ENCODE measurements at places on chromosomes 6 and 20.

DNA sequence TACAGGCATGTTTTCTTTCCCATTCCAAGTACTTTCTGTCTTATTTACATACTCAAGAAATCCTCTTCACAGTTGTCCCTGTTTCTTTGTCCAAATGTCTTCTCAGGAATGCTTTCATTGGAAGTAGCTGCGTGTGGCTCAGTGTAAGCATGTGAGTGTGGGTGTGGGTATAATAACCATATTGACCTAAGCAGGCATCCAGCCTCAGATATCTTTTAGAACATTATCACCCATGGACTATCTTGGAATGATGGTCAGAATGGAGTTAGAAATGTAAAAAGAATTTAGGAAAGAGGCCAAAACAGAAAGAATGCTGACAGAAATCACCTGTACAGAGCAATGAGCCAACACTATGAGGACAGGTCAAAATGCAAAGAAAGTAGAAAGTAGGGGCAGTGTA lies 16.4 kb downstream of the VNN2 start:
- no peak for DNase-seq

- DNase-seq = no peak
Observed at GRCh38 chr20:63456429-63457284, 15.8 kb downstream of the KCNQ2 start.

GRCh38 chr6:138667408-138667807 lies 106.2 kb upstream of the CCDC28A start:
- no peak for DNase-seq

DNA sequence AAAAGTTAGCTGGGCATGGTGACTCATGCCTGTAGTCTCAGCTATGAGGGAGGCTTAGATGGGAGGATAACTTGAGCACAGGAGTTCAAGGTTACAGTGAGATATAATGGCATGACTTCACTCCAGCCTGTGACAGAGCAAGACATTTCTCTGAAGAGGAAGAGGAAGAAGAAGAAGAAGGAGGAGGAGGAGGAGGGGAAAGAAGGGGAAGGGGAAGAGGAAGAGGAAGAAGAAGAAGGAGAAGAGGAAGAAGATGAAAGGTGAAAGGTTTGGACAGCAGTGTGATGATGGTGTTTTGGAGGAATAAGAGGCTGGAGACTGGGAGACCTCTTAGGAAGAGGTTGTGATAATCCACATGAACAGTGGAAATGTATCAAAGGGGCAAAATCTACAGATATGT lies 410.7 kb upstream of the JAG1 start:
- DNase-seq = no peak

DNA sequence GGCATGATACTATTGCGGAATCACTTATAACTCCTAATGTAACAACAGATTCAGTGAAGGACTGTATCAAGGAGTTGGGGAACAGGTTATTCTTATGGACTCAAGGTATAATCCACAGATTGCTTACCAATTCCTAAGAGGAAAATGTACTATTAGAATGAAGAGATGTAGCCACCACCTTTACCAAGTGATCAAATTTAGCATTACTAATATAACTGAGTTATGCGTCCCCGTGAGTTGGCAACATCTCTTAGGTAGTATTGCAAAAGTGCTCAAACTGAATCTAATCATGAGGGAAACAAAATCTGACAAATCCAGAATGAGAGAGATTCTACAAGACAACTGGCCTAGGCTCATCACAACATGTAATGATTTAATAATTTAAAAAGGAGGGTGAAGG lies 777 bp upstream of the SNRNP48 start:
- no peak for DNase-seq

DNA sequence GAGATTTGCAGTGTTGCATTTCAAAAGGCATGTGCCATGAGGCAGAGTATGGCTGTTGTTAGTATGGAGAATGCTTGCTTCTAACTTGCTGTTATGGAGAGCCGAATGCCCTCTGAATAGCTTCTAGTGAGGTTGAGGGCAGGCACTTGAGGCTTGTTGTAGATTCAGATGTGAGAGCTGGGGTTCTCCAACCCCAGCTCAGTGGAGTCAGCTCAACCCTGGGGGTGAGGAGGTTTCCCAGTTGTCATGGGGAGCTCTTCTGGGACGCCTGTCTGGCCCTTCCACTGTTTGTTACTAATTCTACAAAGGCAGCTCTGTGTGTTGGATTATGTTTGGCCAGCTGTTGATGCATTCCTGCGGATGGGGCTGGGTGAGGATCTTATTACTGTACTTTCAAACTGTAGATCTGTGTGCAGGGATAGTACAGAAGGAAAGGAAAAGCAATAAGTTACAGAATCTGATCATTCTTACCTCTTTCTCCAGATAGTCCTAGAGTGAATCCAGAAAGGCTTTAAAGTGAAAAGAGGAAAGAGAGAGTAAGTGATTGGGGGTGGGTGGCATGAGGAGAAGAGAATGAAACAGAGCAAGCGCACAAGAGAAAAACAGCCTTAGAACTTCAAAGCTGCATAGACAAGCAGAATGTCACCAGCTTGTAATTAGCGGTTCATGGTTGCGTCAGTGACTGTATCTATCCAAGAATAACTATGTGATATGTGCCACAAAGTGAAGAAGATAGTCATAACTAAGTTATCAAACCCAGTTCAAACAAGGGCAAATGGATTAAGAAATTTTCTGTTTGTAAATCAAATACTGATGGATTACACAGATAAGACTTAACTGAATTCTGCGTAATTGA lies 148.7 kb downstream of the PRL start:
- peak; percentile 74 for DNase-seq

GRCh38 chr6:44035621-44036020 lies 91.6 kb downstream of the MRPL14 start:
- DNase-seq = no peak

GRCh38 chr6:107820338-107821261 lies 3.5 kb downstream of the SCML4 start:
- DNase-seq = peak; percentile 92

DNA sequence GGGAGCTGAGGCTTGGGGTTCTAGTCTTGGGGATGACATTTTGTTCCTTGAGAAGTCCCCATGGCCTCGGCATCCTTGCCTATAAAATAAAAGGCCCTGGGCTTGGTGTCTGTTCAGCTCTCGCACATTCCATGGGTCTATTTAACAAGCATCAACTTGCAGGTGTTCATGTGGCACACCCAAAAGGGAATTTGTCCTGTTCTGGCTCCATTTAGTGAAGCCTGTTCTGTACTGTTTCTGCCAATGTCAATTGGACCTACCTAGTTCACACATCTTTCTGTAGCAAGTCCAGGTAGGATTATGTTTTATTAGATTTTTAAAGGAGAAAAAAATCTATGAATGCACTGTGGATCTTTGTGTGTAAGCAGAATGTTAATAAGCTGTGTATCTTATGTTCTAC lies 262.0 kb downstream of the HIVEP2 start:
- no peak for DNase-seq

GRCh38 chr6:160031871-160032270 lies 63.0 kb downstream of the IGF2R start:
- no peak for DNase-seq

- DNase-seq = no peak
Observed at GRCh38 chr6:36794713-36795065, 44.6 kb downstream of the CPNE5 start.

GRCh38 chr20:9495701-9496100 lies 18.7 kb upstream of the LAMP5 start:
- no peak for DNase-seq

GRCh38 chr6:16760516-16761470 lies at the start of gene ATXN1:
ATXN1 (minus strand) TSS chr6:16761460.
- peak; percentile 59 for DNase-seq

DNA sequence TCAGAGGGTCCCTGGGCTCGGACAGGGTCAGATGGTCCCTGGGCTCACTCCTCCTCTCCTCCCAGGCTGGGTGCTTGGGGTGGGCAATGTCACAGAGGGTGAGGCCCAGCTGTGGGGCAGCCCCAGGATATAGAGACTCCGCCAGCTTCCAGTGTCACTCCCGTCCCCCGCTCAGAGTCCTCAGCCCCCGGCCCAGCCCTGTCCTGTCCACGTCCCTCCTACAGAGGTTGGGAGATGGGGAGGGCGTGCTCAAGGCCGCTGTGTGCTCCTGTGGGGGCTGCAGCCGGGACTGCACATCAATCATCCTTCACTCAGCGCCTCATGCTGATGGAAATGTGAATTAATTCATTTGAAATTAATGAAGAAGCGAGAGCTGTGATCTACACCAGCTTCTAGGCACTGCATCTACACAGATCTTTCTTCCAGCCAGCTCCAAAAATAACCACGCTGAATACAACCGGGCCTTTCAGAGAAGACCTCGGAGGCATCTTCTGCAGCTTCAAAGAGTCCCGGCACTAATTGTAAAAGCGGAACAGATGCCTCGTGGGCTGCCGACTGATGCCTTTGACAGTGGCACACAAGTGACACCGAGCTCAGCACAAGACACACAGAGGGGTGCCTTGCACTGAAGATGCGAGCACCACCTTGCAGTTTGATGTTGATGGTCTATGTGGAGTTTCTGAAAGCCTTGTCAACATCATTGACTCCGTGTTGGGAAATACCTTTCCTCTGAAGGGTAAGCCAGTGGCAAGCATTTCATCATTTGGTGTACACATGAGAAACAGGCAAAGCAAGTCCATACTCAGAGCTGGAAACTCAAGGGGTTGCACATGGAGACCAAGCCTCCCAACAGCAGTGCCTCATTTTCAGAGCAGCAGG lies 39.3 kb downstream of the DACT2 start:
- DNase-seq = no peak

DNA sequence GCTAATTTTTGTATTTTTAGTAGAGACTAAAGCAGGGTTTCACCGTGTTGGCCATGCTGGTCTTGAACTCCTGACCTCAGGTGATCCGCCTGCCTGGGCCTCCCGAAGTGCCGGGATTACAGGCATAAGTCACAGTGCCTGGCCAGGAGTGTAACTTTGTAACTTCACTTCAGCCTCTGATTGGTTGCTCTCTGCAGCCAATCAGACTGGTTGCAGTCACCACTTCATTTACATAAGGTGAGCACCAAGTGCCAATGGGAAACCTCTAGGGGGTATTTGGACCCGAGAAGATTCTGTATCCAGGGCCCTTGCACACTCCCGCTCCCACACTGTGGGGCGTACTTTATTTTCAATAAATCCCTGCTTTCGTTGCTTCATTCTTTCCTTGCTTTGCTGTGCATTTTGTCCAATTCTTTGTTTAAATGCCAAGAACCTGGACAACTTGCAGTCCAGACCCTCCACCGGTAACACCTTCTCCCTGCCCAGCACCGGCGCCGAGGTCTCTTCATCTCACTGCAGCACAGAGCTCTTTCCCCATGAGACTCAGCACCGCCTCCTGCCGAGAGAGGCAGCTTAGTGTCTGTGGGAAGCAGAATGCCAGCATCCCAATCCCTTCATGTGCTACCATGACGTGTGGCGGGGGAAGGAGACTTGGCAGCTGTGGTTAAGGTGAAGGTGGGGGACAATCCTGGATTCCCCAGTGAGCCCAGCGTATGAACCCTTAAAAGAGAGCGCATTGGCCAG lies 14.0 kb upstream of the MRGBP start:
- no peak for DNase-seq

DNA sequence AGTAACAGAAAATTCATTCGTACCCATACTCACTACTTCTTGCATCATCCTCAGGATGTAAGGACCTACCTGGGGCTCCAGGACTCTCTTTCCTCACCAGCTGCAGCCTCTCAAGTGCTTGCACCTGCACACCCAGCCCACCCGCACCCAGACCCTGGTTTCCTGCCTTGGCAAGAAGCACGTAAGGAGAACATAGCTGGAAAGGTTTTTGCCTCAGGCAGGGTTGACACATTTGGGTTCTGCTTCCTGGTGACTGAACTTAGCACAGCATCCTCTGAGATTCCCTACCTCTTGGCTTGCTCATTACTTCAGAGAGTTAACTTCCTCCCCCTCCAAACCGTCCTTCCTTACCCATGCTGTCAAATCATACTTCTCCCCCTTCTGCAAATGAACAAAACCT lies 556.9 kb downstream of the CD83 start:
- DNase-seq = no peak

DNA sequence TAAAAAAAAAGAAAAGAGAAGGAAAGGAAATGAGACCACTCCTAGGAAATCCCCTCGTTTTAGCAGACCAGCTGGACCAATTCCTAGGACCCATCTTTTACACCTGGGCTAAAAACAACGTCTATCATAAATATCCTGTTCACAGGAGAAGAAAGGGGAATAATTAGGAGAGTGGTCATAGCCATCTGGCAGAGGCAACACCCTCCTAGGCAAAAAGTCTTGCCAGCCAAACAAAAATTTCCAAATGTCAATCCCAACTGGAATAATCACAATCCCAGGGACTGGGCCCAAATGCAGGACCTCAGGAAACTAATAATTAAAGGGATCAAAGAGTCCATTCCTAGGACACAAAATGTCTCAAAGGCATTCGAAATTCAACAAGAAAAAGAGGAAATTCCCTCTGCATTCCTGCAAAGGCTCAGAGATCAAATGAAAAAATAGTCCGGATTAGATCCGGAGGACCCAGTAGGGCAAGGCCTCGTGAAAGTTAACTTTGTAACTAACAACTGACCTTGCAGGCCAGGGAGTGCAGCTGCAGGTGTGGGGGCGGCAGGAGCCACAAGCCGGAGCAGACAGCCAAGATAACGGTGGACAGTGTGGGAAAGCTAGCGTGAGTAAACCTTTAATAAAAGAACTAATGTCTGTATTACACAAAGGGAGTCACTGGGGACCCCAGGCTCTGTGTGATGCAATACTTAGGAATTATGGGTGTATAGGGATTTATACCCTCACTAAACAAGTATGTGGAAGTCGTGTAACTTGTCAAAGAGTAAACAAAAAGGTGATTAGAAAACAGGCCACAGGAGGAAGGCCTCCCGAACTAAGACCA lies 11.7 kb downstream of the LCA5 start:
- no peak for DNase-seq

DNA sequence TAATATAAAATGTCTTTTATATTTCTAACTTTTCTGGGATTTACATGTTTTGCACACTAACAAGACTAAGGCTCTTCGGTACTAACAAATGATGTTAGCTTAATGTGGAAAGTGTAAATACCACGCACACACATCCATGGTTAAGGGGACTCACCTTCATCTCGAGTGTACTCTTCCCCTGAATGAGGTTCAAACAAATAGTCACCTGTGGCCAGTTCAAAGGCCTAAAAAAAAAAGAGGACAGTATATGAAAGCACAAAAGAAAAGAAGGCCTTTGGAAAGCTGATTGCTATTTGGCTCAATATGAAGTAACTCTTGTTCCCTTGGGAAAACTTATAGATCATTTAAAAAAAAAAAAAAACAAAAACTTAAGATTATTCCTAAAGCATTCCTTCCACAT lies 37.2 kb downstream of the LHFPL5 start:
- no peak for DNase-seq

- DNase-seq = no peak
Observed at GRCh38 chr6:155454008-155454407, 1.6 kb downstream of the NOX3 start.

Measured in NCI-H1105 treated with DMSO at 0.1 percent for 48 hours (cell line).